ENCODE measurements at places on chromosomes 3 and 15. TPM values are rescaled to one million over a fixed set of nuclear protein-coding genes. Genes with fewer than 3 reads are reported as not detected.
A peak's percentile ranks its signal among the peaks of the same experiment; 100 is the strongest.

The MEX3B gene
- 3.1 TPM for total RNA-seq

DNA sequence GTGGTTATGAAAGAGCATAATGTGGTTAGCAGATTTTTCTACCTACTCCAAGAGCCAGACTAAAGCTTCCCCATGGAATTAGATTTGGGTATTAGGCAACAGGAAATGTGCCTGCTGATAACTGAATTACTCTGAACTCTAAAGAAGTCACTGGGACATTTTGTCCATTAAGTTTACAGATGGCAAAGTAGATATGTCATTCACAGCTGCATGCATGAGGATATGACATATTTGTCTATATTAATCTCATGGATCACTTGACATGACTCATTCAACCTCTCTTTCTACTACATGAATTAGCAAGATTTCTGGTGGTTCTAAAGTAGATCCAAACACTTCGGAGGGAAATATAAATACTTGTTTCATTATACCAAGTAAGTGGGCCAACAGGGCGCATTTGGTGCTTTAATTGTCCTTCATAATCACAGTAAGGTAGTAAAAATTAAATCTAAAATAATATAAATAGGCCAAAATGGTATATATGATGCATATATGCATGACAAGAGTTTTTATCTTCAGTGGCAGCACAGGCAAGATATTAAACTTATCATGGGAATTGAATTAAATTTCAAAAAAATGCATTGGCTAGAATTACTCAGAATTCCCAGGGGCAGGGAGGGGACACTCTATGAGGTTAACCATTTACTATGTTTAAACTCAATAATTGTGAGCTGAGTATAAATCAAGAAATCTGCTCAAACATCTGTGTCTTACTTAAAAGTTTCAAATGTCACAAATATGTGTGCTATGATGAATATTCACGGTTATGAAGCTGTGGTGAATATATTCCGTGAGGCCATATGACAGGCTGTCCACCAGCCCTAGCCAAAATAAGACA is 365.3 kb upstream of the KCNMB2 start:
- H3K4me3 ChIP-seq = no peak overlapping the region
- H3K4me1 ChIP-seq = no peaks in the 10 kb centered on the region
- no peaks in the 10 kb centered on the region for H3K36me3 ChIP-seq
- DNase-seq = no peak

The HIGD2B gene
- not detected for total RNA-seq

The HRH1 gene
- 5.1 TPM for total RNA-seq

DNA sequence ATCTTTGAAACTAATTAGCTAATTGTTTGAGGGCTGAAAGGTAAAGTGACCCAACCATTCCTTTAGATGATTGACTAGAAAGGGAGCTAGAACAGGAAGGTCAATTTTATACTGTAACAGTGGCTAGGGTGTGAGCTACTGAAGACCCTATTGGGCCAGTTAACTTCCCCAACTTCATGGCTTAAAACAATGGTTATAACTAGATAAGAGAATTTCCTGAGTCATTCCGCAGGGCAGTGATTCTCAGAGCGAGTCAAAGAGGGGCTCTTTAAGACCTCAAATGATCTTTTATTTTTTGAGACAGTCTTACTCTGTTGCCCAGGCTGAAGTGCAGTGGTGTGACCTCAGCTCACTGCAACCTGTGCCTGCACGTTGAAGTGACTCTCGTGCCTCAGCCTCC is 33.7 kb upstream of the TTBK2 start:
- H3K27me3 ChIP-seq = no peaks in the 10 kb centered on the region
- H3K36me3 ChIP-seq = no peaks in the 10 kb centered on the region
- H3K4me1 ChIP-seq = no peaks in the 10 kb centered on the region
- no peak overlapping the region for H3K4me3 ChIP-seq
- DNase-seq = no peak
- no peak overlapping the region for H3K27ac ChIP-seq

DNA sequence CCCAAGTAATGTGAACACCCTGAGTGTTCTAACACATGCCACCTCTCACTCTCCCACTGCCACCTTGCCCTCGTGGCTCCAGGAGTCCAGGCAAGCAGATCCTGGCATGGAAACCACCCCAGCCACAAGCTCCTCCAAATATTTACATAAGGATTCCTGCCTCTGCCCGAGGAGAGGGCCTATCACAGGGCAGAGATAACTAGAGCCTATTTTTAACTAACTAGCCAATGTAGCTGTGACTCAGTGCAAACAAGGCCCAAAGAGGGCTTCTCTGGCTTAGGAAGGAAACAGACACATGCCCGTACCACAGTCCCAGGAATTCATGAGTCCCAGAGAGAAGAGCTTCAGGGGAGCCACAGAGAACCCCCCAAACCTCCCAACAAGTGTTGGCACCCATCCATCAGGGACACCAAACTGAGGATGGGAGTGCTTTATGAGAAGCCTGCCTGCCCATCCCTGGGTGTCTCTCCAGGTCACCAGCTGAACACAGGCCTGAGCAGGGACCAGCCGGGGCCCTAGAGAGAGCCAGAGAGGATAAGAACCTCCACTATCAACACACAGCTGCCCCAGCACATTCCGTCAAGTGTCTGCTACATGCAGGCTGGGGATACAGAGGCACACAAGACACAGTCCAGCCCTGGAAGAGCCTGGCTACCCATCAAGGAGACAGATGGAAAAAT is 9.2 kb downstream of the FYCO1 start:
- DNase-seq = no peak
- H3K4me1 ChIP-seq = peaks cover 59% of the 10 kb centered on the region
- no peaks in the 10 kb centered on the region for H3K27me3 ChIP-seq
- peak overlapping the region; percentile 23 for H3K27ac ChIP-seq
- H3K36me3 ChIP-seq = no peaks in the 10 kb centered on the region

The CHRNA7 gene
- total RNA-seq = 3.3 TPM

GRCh38 chr15:63530752-63531299 is 26.4 kb downstream of the USP3 start:
- H3K4me1 ChIP-seq = peaks cover 9% of the 10 kb centered on the region
- H3K27ac ChIP-seq = no peak overlapping the region
- no peak for DNase-seq
- H3K36me3 ChIP-seq = no peaks in the 10 kb centered on the region
- no peak overlapping the region for H3K4me3 ChIP-seq

The CCR8 gene
- not detected for total RNA-seq

GRCh38 chr3:72903004-72903403 is 15.2 kb downstream of the GXYLT2 start:
- no peaks in the 10 kb centered on the region for H3K27me3 ChIP-seq
- no peak for DNase-seq
- H3K36me3 ChIP-seq = no peaks in the 10 kb centered on the region
- H3K27ac ChIP-seq = no peak overlapping the region

- no peak overlapping the region for H3K4me3 ChIP-seq
- H3K4me1 ChIP-seq = no peaks in the 10 kb centered on the region
- no peaks in the 10 kb centered on the region for H3K27me3 ChIP-seq
- H3K36me3 ChIP-seq = no peaks in the 10 kb centered on the region
- no peak overlapping the region for H3K27ac ChIP-seq
- DNase-seq = no peak
Measured at GRCh38 chr3:63047068-63047467, 171.9 kb upstream of the CADPS start.

GRCh38 chr3:24343084-24343783 is 151.4 kb downstream of the THRB start:
- no peak overlapping the region for H3K4me3 ChIP-seq
- H3K27me3 ChIP-seq = no peaks in the 10 kb centered on the region
- no peaks in the 10 kb centered on the region for H3K4me1 ChIP-seq
- no peaks in the 10 kb centered on the region for H3K36me3 ChIP-seq

DNA sequence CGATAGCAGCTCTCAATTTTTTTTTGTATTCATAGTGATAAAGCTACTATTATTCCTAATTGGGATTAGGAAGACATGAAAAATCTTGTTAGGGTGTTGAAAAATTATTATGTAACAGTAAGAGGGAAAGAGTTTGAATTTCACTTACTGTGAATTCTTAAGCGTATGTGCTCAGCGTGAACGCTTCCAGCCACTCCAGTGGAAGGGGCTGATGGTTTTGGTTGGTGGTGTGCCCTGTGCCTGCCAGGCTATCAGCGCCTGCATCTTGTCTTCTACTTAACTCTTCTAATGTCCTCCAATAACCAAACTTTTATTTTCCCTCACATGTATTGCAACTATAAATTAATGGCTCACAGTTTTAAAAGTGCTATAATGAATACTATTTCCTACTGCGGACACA is 22.5 kb downstream of the CDIN1 start:
- H3K4me1 ChIP-seq = peaks cover 4% of the 10 kb centered on the region
- H3K27ac ChIP-seq = no peak overlapping the region
- H3K4me3 ChIP-seq = no peak overlapping the region
- DNase-seq = no peak
- no peaks in the 10 kb centered on the region for H3K36me3 ChIP-seq
- H3K27me3 ChIP-seq = no peaks in the 10 kb centered on the region

The TTLL13 gene
- 0.15 TPM for total RNA-seq

DNA sequence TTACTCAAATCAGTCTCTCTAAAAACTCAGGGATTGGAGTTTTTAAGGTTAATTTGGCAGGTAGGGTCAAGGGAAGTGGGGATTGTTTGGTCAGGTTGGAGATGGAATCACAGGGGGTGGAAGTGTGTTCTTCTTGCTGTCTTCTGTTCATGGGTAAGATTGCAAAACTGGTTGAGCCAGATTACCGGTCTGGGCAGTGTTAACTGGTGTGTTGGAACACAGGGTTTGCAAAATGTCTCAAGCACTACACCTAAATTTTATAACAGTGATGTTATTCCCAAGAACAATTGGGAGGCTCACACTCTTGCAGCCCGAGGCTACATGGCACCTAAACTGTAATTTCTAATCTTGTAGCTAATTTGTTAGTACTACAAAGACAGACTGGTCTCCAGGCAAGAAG is 425.4 kb downstream of the PLOD2 start:
- no peaks in the 10 kb centered on the region for H3K36me3 ChIP-seq
- no peak for DNase-seq
- no peak overlapping the region for H3K4me3 ChIP-seq
- H3K4me1 ChIP-seq = no peaks in the 10 kb centered on the region
- H3K27me3 ChIP-seq = no peaks in the 10 kb centered on the region
- H3K27ac ChIP-seq = no peak overlapping the region

The LTF gene
- 1.2 TPM for total RNA-seq

GRCh38 chr3:186772281-186772694 is 11.1 kb upstream of the EIF4A2 start:
- H3K27ac ChIP-seq = no peak overlapping the region
- DNase-seq = no peak
- H3K4me3 ChIP-seq = peak overlapping the region; percentile 30
- no peaks in the 10 kb centered on the region for H3K36me3 ChIP-seq
- H3K4me1 ChIP-seq = peaks cover 4% of the 10 kb centered on the region

GRCh38 chr15:27182561-27183110 is 211.7 kb downstream of the GABRG3 start:
- no peak overlapping the region for H3K27ac ChIP-seq
- H3K4me1 ChIP-seq = no peaks in the 10 kb centered on the region
- DNase-seq = no peak
- H3K4me3 ChIP-seq = no peak overlapping the region
- no peaks in the 10 kb centered on the region for H3K36me3 ChIP-seq

- H3K27me3 ChIP-seq = no peaks in the 10 kb centered on the region
- DNase-seq = peak; percentile 71
- peak overlapping the region; percentile 65 for H3K27ac ChIP-seq
- no peak overlapping the region for H3K4me3 ChIP-seq
- peaks cover 11% of the 10 kb centered on the region for H3K4me1 ChIP-seq
- H3K36me3 ChIP-seq = no peaks in the 10 kb centered on the region
Measured at GRCh38 chr3:156150434-156151066, 30.2 kb downstream of the KCNAB1 start.

GRCh38 chr15:101615414-101615985 is 36.7 kb downstream of the TM2D3 start:
- no peak for DNase-seq
- H3K27me3 ChIP-seq = no peaks in the 10 kb centered on the region
- peaks cover 11% of the 10 kb centered on the region for H3K4me1 ChIP-seq
- H3K4me3 ChIP-seq = no peak overlapping the region

DNA sequence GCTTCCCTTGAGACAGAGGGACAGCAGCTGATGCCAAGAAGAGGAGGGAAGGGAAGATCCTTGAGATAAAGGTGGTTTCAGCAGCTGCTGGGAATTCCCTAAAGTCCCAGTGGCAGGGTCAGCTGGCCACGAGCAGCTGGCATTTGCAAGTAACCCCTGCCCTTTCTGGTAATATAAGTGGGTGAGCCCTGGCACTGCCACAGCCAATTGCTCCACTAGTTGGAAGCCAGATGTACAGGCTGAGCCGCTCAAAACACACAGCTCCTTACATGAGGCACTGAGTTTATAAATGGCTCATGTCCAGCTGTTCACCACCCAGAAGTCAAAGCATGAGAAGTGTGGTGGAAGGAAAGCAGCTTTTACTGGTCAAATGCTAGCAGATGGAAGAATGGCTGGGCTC is 35.4 kb downstream of the PRR20G start:
- H3K36me3 ChIP-seq = no peaks in the 10 kb centered on the region
- no peaks in the 10 kb centered on the region for H3K27me3 ChIP-seq
- H3K4me3 ChIP-seq = no peak overlapping the region
- no peak for DNase-seq

The CCDC9B gene
- total RNA-seq = 13.4 TPM

- H3K36me3 ChIP-seq = no peaks in the 10 kb centered on the region
- H3K4me1 ChIP-seq = peaks cover 2% of the 10 kb centered on the region
- no peak overlapping the region for H3K27ac ChIP-seq
- H3K4me3 ChIP-seq = no peak overlapping the region
- no peaks in the 10 kb centered on the region for H3K27me3 ChIP-seq
- no peak for DNase-seq
Measured at GRCh38 chr15:60471314-60471713, 7.6 kb downstream of the ICE2 start.

DNA sequence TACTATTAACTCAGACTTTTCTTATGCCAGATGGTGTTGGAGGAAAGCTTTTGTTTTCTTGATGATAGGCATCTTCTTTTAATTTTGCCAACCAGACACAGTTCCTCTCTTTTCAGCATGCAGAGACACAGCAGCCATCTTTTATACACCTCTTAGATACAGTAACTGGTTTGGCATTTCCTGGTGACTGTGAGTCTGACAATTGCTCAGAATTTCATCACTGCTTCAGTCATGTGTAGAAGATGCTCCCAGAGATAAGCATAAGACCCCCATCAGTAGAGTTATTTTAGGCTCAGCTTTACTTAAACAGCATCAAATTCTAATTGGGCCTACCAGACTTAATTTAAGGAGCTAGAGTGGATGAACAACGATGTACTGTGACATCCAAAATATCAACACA is 779.0 kb downstream of the SQOR start:
- no peak for DNase-seq
- H3K27ac ChIP-seq = no peak overlapping the region

DNA sequence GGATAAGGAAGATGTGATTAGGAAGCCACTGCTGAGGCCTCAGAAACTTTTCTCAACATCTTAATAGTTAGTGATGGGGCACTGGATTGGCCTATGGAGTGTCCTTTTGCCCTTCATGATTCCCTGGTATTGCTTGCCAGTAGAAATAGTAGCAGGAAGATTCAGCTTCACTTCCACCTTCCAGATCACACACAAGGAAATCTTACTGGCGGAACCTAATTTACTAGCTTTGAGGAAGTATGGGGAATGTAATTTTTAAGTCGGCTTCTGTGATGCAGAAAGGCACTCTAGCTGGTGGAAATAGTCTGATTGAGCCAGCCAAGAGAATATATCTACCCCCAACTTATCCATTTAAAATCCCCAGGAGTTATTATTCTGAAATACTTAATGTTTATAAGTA is 46.5 kb downstream of the LPP start:
- no peak overlapping the region for H3K27ac ChIP-seq
- no peaks in the 10 kb centered on the region for H3K36me3 ChIP-seq
- no peak for DNase-seq
- H3K4me3 ChIP-seq = no peak overlapping the region

The LYSMD2 gene
- total RNA-seq = 16.4 TPM

The SCN11A gene
- 0.20 TPM for total RNA-seq

- H3K4me3 ChIP-seq = no peak overlapping the region
- no peaks in the 10 kb centered on the region for H3K27me3 ChIP-seq
- no peak for DNase-seq
Measured at GRCh38 chr3:116453666-116454346, 8.5 kb upstream of the LSAMP start.

The ATP13A5 gene
- total RNA-seq = not detected

All from ovary (tissue), 10 donors.